GM23248 (cell line): ENCODE measurements at places on chromosomes 7 and 10.

- DNase-seq = peak; percentile 29
- no peaks in the 10 kb centered on the region for H3K4me1 ChIP-seq
These were observed 213.9 kb downstream of the NSUN6 start for GRCh38 chr10:18437486-18437885.

DNA sequence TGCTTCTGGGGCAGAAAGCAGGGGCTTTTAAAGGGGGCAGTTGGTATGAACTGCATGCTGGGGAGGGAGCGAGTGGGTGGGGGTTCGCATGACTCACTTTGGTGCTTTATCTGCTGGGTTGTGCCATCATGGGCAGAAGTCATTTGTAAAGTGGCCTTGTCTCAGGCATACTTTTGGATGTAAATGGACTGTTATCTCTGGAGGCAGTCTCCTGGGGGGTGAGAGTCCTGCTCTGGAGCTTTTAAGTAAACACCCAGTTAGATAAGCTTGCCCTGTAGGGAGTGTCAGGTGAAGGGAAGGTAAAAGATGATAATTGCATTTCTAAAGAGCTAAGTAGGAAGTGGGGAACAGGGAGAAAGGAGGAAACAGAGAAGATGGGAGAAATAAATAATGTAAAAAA lies 1.6 kb upstream of the GSTO1 start:
- H3K27ac ChIP-seq = no peak overlapping the region
- peaks cover 27% of the 10 kb centered on the region for H3K4me1 ChIP-seq
- H3K4me3 ChIP-seq = no peak overlapping the region
- DNase-seq = no peak
- no peaks in the 10 kb centered on the region for H3K27me3 ChIP-seq
- H3K36me3 ChIP-seq = peaks cover 9% of the 10 kb centered on the region

DNA sequence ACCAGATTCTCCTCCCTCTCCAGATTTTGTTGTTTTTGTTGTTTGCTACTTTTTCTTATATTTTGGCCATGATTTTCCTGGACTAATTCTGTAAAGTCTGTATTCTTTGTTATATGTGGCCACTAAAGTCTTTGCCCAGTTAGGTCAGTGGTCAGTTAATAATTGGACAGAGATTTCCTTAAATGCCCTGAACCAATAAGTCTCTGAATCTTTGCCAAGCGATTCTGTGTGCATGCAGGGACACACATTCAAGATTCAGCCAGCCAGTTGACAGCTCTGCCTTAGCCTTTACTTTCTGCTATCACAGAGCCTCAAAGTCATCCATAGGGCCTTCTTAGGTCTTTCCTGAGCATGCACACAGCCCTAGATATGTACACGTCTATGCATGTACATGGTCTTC lies 11.0 kb upstream of the COL17A1 start:
- no peaks in the 10 kb centered on the region for H3K36me3 ChIP-seq
- H3K27me3 ChIP-seq = no peaks in the 10 kb centered on the region
- no peak overlapping the region for H3K4me3 ChIP-seq

DNA sequence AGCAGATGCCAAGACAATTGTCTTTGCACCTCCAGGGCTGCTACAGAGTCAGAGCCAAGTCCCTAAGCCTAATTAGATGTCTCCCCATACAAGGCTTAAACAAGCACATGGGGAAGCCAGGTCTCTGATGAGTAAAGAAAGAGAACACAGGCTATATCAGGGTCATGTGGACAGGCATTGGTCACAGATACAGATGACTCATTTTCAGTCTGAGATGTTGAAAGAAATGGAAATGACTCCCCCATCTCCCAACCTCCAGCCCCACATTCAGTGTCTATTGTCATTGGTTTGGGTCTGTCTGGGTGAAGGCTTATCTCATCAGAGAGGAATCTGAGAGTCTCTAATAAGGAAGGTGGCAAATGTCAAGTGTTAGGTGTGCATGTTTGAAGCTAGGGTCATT lies 290.1 kb upstream of the KIAA1217 start:
- H3K36me3 ChIP-seq = no peaks in the 10 kb centered on the region
- H3K27ac ChIP-seq = no peak overlapping the region
- no peaks in the 10 kb centered on the region for H3K27me3 ChIP-seq
- H3K4me3 ChIP-seq = no peak overlapping the region

GRCh38 chr10:48306870-48307710 lies 613 bp downstream of the MAPK8 start:
- H3K27me3 ChIP-seq = 0 out of 2 replicates have a peak, but pooled peaks cover 4% of the 10 kb centered on the region
- H3K27ac ChIP-seq = peak overlapping the region; percentile 70
- no peaks in the 10 kb centered on the region for H3K36me3 ChIP-seq
- H3K4me1 ChIP-seq = peaks cover 29% of the 10 kb centered on the region
- DNase-seq = peak; percentile 75
- peak overlapping the region; percentile 88 for H3K4me3 ChIP-seq
